T-helper 2 cell treated with Interferon-gamma antibody and Interleukin-4, amounts not matched to agents 5 μg/mL and 100 μg/mL, for 36 hours (primary cell): ENCODE measurements at places on chromosomes 11 and 22.
A peak's percentile ranks its signal among the peaks of the same experiment; 100 is the strongest.

DNA sequence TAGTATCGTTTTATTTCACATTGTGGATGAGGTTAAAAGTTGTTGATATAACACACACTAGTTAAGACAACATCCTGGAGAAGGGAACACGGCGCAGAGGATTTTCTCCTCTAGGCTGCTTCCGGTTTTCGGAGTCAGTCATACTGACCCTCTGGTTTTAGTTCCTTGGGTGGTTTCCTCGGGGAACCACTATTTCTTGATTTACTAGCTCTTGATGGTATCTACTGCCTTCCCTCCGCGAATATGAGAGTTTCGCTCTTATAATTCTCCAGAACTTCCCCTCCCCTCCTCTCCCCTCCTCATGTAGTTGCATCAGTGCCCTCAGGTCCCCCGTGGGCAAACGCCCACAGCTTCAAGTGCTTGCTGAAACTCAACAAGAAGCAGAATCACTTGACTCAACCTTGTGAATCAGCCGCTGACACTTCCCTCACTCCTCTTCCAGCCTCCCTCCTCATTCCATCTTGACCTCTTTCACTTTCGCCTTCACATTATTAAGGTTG is 15.9 kb upstream of the APOBEC3A start:
- peak; percentile 87 for DNase-seq

GRCh38 chr22:48702573-48703264 is 1125.0 kb downstream of the BRD1 start:
- no peak for DNase-seq

GRCh38 chr11:35709376-35709775 is 46.8 kb downstream of the TRIM44 start:
- no peak for DNase-seq

- no peak for DNase-seq
These were observed 255.2 kb downstream of the MN1 start for GRCh38 chr22:27546157-27546935.

DNA sequence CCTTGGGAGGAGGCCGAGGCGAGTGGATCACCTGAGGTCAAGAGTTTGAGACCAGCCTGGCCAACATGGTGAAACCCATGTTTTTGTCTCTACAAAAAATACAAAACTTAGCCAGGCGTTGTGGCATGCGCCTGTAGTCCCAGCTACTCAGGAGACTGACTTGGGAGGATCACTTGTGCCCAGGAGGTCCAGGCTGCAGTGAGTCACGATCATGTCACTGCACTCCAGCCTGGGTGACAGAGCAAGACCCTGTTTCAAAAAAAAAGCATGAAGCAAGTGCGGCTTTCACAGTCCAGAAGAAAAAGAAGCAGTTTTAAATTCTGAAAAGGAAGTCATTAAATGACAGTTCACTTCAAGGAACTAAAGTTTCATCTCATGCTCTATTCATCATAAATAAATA is 7.1 kb upstream of the LTO1 start:
- no peak for DNase-seq

DNA sequence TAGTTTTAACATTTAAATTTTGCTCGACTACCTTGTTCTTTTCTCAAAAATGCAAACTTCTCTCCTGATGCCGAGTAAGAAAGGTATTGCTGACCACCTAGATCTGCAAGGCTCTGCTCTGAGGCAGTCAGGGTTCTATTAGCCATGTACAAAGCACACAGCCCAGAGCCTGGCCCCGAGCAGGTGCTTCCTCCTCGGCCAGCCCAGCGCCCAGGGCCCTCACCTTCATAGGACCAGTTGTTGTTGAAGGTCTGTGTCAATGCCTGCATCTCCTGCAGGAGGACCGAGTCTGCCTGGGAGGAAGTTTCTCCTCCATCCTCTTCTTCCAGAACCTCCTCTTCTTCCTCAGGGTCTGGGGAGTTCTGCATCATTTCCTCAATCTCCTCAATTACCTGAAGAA is 35.8 kb downstream of the FEZ1 start:
- no peak for DNase-seq

DNA sequence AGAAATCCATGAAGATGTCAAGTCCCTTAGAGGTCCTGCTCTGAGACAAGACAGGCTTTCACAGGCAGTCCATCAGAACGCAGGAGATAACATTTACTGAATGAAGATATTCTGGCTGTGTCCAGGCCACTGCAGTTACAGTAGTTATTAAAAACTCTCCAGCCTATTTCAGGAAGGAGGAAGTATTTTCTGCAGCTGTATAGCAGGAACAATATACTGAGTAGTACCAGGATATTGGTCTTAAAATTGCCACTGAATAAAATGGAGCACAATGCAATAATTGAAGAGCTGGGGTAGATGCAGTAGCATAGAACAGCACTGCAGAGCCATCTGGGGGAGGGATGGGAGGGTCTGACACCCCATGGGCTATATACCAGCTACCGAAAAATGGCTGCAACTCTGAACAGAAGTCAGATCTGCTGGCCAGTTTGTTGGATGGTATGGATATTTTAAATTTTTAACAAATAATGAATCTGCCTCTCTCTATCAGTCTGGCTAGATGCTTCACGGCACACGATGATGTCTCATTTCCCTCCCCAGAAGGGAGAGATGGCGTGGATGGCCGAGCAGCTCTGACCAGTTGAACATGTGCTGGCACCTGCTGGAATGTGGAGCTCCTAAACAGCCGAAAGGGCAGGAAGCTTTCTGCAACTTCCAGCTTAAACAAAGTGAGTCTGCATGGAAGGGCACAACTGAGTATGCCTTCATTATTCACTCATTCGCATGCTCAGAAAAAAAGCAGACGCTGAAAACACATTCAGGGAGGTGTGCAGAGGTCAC is 342.1 kb upstream of the SYN3 start:
- DNase-seq: no peak
